AML-193 (cell line): ENCODE measurements at places on chromosomes 16 and 17.
A peak's percentile ranks its signal among the peaks of the same experiment; 100 is the strongest.

GRCh38 chr16:31364421-31364820, 9.4 kb downstream of the ITGAX start:
- DNase-seq: no peak

- no peak for DNase-seq
These were observed 7.2 kb downstream of the VPS4A start for GRCh38 chr16:69318177-69318910.

GRCh38 chr16:80176114-80176513, 364.7 kb upstream of the DYNLRB2 start:
- DNase-seq: no peak

DNA sequence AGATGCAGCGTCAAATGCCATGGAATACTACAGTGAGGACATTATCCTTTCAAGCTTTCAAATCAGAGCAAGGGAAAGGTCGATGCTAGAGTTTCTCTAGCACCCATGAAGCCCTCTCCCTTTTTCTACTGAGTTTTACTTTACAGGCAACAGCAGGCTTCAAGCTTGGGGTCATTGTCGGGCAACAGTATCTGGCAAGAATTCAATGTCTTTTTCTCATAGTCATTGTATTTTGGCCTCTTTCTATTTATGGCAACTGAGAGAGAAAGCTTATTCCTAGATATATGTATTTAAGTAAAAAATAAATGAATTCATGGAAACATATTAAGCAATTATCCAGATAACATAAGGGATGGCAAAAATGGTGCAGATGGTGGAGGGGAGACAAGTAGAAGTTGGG, 364 bp upstream of the CETP start:
- DNase-seq: no peak

DNA sequence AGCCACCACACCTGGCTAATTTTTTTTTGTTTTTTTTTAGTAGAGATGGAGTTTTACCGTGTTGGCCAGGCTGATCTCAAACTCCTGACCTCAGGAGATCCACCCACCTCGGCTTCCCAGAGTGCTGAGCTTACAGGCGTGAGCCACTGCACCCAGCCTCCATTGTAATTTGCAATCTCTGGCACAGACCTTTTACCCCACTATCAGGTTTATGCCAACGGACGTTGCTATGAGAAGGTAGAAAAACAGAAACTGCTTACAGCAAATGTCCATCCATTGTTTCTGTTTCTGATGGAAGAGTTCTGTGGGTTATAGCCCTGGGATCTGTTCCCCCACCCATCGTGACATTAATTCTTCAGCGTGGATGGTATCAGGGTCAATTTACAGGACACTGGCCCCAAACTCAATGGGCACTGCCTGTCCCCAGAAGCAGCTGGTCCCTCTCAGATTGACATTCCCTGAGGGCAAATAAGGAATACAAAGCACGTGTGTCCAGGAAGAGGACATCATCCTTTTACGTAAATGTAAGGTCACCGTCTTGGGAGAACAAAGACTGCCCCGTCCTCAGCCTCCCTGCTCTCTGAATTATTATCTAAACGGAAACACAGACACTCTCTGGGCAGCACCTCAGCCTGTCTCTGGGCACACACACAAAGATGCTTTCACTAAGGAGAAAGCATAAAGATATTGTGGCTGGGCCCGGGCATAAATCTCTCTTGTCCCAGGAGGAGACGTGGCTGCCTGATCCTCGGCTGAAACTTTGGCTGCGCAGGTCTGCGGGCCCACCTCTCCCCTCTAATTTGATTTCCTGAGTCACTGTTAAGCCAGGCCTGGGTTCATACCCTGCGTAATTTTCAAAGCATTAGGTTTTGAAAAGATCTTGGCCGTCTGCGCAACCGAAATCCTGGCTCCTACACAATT, 5.2 kb downstream of the KCNG4 start:
- DNase-seq: no peak

DNA sequence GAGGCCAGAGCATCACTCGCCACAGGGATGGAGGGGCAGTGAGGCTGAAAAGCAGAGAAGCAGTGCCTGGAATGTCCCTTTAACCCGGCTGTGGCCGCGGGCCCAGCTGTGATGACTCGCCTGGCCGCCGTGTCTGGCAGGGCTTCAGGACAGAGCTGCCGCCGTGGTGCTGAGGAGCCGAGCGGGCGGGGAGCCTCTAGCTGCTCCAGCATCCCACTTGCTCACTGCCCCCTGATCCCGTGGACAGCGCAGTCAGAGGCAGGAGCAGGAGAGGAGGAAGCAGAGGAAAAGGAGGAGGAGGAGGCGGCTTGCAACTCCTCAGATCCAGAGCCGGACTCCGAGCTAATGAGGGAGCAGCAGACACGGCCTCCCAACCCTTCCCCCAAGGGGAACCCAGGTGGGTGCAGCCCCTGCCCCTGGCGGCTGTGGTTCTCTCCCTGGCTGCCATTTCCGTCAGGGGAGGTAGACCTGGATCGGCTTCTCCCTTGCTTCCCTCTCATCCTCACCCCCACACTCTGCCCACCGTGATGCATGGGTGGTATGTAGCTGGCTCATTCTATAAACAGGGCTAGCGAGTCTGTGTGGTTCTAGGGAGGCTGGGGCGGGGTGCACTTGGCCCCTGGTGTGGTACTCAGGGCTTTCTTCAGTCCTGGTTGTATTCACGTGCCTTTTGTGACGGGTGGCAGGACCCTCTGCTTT, 165.7 kb downstream of the CMIP start:
- no peak for DNase-seq

DNA sequence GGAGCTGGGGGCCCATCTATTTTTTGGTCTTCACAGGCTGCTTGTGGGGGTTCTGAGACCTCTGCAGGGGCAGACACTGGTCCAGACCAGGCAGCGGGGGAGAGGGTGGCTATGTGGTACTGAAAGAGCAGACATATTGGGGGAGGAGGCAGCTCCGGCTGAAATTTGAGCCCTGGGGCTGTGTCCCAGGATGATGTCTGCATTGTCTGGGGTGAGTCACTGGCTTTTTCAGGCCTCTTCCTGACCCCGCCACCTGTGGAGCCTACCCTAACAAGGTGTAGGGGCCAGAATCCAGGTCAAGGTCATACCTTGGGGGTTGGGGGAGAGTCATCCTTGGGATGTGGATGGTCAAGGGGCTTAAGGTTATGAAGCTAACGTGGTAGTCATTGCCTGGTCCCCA, 2.4 kb downstream of the CORO6 start:
- no peak for DNase-seq

GRCh38 chr17:55171634-55172328, 93.0 kb upstream of the HLF start:
- no peak for DNase-seq

GRCh38 chr16:25256695-25257469, 763 bp downstream of the ZKSCAN2 start:
- DNase-seq: peak; percentile 12

DNA sequence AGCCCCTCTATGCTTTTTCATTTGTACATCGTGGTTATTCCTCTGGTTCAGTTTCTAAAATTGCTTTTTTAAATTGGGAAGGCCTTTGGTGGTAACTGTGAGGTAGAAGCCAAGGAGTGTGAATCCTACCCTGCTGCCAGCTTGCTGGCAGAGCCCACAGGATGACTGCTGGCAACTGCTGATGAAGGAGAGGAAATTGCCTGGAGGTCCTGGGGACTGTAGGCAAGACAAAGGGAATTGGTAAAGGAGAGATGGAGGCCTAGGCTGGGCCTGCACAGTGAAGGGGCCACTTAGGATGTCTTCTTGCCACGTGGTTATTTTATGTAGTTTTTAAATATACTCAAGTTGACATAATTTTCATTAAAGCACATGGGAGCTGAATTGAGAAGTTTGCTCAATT, 15.8 kb downstream of the C17orf58 start:
- DNase-seq: no peak

- DNase-seq: no peak
These were observed 199.8 kb downstream of the CYLD start for GRCh38 chr16:50941681-50942080.

DNA sequence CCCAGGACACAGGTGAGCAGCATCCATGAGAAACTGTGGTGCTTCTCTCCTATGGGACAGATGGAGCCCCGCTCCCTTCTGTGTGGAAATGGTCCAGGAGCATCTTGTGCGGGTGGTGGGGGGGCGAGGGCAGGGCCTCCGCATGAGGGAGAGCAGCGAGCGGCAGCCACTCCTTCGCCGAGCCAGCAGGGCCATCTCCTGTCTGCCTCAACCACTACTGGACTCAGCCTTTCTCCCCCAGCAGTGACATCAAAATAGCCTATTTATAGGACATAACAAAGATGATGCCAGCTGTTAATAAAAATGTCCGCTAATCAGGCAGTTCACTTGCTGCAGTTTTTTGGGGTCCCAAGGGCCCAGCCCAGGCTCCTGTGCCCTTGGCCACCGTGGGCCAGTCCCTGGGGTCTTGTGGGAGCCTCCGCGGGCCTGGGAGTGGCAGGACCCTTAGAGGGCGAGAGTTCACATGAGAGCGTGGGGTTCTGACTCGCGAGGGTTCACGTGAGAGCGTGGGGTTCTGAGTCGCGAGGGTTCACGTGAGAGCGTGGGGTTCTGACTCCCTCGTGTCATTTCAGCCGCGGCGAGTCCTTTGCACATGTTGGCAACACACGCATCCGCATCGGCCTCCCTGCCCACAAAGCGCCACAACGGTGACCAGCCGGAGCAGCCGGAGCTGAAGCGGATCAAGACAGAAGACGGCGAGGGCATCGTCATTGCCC, 47.4 kb downstream of the WDR45B start:
- no peak for DNase-seq

GRCh38 chr16:52494145-52494544, 52.8 kb downstream of the TOX3 start:
- no peak for DNase-seq

GRCh38 chr17:78940258-78940657, 15.1 kb upstream of the TIMP2 start:
- DNase-seq: no peak

DNA sequence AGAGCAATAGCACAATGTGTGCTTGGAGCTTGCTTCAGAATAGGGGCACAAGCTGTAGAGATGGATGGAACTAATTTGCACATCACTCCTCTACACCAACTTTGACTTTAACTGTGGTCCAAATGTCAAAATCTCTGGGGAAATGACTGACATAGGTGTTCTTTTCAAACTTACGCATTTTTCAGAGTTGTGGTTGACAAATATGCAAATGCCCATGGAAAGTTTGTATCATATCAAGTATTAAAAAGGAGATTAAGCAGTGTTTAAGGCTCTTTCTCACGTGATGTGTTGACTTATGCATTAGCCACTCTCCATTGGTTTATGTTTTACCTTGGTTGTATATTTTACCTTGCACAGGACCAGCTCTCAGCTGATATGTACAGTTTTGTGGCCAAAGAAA, 77.1 kb downstream of the ELAC2 start:
- DNase-seq: no peak

DNA sequence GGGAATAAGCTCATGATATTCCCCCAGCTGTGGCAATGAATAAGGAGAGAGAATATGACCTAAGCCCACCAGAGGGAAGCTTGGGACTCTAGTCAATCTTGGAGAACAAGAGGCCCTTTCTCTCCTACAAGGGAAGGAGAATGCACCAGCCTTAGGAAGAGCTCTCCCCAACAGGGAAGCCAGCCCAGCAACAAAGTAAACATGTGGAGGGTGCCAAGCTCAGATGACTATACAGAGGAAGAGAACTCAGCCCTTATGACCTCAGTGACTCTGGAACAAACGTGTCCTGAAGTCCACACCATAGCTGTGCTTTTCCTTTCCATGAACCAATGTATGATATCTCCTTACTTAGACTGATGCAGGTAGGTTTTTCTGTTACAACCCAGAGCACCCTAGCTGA, 219.7 kb downstream of the GSG1L start:
- no peak for DNase-seq

DNA sequence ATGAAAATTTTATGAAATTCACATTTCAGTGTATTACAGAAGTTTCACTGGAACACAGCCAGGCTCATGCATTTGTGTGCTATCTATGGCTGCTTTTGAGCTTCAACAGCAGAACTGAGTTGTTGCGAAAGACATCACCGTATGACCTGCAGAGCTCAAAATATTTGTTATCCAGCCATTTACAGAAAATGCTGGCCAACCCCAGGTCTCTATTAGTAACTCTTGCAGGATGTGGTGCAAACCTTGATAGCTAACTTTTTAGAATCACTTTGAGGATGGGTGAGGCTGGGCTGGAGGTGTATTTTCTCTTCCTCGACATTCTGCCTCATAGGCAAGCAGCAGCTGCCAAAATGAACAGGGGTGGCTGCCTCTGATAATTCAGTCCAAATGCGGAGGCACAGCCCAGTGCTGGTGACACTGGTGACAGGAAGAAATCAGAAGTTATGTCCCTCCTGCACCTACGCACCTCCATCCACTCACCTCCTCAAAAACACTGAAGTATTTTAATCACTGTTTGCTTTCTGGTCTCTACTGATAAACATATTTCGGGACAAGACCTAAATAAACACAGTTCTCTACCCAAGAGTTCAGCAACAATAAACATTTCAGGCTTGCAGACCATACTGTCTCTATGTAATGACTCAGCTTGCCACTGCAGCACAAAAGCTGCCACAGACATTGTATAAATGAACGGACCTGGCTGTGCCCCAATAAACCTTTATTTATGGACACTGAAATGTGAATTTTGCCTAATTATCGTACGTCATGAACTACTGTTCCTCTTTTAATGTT, 28.5 kb downstream of the ARHGAP17 start:
- peak; percentile 77 for DNase-seq

DNA sequence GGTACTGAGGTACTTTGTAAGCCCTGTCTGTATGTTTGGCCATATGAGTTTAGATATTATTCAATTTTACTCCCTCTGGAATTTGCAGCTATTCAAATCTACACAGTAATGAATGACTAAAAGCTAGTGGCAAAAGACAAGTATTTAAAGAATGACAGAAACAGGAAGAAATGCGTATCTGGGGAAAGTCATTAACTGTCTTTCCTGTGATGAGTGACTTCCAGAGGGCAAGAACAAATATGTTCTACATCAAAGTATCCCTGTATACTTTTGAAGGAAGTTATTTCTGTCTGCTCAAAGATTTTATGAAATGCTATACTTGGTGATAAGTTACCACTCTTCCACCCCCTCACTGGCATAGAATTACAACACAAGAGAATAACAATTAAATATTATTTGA, 489.3 kb upstream of the SOX9 start:
- DNase-seq: no peak
